ENCODE measurements at places on chromosomes 4 and X.

- no peak for DNase-seq
These were observed 1468.0 kb downstream of the C4orf33 start for GRCh38 chr4:130563889-130564418.

- DNase-seq = no peak
These were observed 391.8 kb upstream of the MAGEB16 start for GRCh38 chrX:35406386-35406785.

DNA sequence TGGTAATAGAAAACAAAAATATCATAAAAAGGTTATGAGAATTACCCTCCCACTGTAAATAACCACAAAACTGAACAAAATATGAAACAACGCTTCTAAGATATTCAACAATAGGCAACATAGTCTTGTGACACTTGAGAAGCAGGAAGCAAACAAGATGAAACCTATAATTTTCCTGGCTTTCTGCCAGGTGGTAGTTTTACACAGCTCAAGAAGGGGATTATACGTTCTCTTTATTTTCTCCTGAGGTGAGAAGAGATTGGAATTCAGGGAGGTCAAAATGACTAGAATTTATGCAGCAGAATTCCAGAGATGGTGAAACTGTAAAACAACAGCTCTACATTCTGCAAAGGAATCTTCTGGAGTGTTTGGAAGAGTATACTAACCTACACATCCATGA is 186.0 kb downstream of the HHIP start:
- DNase-seq = no peak

GRCh38 chr4:81891005-81891996 is 419.6 kb upstream of the RASGEF1B start:
- DNase-seq = no peak

DNA sequence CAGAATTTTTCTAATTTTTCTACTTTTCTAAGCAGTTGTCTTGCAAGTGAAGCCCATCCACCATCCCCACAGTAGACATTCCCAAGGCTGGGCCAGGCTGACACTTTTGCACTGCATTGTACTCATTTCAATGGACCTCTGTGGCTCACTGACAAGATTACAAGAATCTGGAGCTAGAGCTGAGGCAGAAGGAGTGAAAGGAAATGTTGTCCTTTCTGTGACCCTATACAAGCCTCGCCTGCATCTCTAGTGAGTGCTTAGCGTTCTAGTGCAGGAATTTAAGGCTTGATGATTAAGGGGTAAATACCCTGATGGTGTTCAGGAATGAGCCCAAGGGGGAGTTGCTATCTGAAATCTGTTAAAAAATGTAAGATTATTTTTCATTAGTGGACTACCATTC is 6.3 kb downstream of the MAGED1 start:
- no peak for DNase-seq

DNA sequence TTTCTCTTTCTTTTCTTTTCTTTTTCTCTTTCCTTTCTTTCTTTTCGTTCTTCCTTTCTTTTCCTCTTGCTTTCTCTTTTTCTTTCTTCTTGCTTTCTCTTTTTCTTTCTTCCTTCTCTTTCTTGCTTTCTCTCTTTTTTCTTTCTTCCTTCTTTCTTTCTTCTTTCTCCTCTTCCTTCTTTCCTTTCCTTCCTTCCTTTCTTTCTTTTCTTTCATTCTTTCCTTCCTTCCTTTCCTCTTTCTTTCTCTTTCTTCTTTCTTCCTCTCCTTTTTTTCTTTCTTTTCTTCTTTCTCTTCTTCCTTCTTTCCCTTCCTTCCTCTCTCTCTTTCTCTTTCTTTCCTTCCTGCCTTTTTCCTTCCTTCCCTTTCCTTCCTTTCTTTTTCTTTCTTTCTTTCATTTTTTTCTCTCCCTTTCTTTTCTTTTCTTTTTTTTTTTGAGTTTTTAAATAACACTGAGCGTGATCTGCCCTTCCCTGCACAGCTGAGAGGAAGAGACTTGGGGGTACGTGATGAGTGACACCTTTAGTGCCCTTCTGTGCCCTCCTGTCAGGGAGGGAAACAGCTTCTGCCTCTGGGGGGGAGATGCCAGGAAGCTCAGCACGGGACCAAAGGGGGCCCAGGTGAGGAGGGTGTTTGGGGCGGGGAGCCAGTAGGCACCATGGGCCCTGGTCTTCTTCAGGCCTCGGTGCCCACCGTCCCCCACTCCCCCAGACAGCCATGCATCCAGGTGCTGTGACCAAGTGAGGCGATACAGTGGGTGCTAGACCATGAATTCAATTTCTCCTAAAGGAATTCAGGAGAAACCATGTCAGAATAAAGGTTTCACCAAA is 36.6 kb upstream of the CDKN2AIP start:
- DNase-seq = no peak

DNA sequence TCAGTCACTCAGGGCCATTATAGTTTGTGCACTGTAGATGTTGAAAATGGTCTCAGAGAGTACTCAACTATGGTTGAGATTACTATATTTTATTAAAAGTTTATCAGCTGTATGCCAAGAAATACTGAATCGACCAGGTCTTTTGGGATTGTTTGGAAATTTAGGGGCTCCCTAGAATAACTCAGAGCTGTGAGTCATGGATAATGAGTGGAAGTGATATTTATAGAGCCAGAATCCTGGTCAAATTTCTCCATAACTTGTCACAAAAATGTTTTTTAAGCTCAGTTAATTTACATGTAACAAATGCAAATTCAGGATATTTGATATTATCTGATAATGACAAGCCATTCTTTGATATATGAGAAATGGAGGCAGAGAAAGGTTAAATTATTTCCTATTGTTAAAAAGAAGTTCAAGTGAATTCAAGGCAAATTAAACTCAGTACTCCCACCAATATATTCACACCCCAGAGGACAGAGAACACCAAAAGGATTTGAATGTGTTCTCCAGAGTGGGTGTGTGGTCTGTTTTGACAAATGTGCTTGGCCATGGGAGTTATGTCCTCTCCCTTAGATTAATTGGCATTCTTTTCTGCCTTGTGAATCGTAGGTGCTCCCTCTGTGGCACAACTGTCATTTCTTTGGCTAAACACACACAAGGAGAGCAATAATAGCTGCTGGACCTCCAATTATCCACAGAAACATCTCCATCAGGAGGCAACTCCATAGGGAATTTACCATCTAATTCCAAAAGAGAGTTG is 37.7 kb downstream of the ARHGAP24 start:
- DNase-seq = no peak

DNA sequence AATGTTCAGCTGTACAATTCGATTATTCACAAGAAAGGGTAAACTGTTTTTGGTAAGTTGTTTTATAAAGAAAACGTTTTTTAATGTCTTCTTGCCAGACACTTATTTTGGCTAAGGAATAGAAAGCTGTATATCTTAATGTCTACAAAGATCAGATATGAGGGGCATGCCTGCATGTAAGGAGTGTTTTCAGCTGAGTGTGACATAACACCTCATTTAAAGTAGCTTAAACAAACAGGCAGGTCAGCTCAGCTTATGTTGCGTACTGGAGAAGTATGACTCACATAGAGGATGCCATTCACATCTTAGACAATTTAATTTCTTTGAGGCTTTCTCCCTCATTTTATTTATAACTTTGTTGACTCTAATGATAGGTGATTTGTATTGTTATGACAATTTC is 30.4 kb downstream of the LAMTOR3 start:
- no peak for DNase-seq

DNA sequence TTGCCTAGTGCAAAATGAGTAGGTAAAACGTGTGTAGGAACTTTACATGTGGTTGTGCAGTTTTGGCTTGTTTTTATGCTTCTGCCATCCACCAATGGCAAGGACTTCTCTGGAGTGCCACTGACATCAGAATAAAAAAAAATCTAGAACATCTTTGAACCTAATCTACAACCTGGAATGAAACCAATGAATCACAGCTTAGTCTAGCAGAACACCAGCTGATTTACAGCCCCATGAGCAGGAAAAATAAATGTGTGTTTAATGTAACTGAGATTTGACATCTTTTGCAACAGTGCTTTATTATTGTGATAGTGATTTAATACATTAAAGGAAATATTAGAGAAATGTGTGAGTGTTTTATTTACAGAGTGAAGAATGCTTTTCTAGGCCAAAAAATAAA is 995.1 kb downstream of the PCDH7 start:
- DNase-seq = no peak

DNA sequence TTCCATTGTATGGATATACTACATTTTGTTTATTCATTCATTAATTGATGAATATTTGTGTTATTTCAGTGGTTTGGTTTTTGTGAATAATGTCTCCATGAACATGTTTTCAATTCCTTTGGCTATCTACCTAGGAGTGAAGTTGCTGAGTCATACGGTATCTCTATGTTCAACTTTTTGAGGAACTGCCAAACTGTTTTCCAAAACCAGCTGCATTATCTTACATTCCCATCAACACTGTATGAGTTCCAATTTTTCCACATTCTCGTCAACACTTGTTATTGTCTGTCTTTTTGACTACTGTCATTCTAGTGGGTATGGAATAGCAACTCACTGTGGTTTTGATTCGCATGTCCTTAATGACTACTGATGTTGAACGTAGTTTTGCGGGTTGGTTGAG is 388.6 kb upstream of the MAGEB2 start:
- DNase-seq = no peak

- DNase-seq = no peak
These were observed 5.2 kb downstream of the HS3ST1 start for GRCh38 chr4:11423465-11423864.

GRCh38 chrX:68865300-68865699 is 36.5 kb downstream of the EFNB1 start:
- DNase-seq = no peak

DNA sequence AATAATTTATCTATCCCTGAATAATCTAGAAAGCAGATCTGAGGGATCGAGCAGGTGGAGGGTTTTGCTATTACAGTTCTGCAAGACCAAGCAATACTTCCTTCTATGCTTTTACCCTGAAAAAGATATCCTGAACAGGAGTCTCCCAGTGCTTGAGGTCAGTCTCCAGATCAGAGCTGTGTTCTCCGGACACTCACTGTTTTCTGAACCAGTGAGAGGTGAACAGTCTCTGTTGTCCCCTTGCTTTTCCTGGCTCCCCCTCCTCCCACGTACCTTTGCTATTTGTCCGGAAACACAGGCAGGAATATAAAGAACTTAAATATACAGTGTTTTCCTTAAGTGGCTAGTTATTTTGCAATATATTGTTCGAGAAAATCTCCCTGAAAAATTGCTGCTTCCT is 116.6 kb downstream of the ATXN3L start:
- DNase-seq = no peak

DNA sequence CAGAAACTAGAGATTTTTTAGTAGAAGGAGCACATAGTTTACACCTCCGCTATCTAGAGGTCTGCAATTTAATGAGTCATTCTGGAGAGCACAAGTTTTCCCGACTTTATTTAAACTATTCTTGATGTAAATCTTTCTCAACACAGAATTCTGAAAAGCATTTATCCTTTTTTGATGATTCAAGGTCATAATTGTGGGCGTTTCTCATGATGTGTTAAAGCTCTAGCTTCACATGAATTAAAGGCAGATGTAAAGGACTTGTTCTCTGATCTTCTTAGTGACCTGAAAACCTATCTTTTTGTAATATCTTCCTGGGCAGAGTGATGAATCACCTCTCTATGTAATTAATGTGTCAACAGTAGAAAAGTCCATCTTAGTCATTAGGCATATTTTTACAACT is 128.8 kb downstream of the COMMD8 start:
- no peak for DNase-seq

- no peak for DNase-seq
These were observed 34.7 kb upstream of the PGRMC2 start for GRCh38 chr4:128322311-128322710.

DNA sequence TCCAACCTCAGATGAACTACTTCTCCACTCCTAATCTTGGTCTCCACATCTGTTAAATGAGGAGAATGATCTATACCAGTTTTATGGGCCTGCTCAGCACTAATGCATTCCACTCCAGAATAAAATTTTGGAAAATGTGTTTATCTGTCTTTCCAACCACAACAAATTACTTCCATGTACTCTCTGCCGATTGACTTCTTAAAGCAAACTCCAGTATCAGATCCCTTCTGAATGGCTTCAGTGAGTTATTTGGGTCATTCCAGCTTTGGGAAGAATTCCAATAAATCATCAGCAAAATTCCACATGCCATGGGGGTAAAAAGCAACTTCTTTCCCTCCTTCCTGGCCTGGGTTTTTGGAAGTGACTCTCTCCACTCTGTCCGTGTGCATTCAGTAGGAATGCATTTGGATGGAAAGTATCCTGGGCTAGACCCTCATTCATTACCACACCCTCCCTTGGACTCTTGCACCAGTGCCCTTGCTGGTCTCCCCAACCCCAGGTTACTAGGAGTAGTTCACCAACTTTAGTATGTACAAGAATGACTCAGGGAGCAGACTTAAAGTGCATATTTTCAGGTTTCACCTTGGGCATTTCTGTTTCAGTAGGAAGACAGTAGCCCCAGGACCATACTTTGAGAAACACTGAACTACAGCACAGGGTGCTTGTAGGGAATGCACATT is 15.4 kb upstream of the ADH6 start:
- no peak for DNase-seq

- DNase-seq = no peak
These were observed 103.9 kb upstream of the PAQR3 start for GRCh38 chr4:79043138-79043537.

GRCh38 chrX:21427086-21427485 is 52.9 kb downstream of the CNKSR2 start:
- no peak for DNase-seq
